ENCODE measurements at places on chromosomes 12 and 14.
A peak's percentile ranks its signal among the peaks of the same experiment; 100 is the strongest.

GRCh38 chr14:23115039-23115731 lies 3.9 kb downstream of the CEBPE start:
- DNase-seq, result peak; percentile 66

DNA sequence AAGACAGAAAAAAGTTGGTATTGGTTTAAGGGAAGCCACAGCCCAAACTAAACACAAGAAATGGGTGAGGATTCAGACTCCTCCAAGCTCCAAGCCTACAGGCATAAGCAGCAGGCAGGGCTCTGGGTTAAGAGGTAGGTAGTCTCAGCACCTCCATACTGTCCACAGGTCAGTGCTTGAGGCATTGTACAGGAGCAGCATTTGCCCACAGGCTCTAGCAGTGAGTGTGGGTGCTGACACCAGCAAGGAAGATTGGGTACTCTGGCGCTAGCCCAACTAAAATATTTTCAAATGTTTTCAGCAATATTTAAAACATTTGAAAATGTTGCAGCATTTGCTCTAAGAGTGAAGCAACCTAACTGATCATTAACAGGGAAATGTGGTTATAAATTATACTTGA lies 33.1 kb downstream of the FERMT2 start:
- no peak for DNase-seq

DNA sequence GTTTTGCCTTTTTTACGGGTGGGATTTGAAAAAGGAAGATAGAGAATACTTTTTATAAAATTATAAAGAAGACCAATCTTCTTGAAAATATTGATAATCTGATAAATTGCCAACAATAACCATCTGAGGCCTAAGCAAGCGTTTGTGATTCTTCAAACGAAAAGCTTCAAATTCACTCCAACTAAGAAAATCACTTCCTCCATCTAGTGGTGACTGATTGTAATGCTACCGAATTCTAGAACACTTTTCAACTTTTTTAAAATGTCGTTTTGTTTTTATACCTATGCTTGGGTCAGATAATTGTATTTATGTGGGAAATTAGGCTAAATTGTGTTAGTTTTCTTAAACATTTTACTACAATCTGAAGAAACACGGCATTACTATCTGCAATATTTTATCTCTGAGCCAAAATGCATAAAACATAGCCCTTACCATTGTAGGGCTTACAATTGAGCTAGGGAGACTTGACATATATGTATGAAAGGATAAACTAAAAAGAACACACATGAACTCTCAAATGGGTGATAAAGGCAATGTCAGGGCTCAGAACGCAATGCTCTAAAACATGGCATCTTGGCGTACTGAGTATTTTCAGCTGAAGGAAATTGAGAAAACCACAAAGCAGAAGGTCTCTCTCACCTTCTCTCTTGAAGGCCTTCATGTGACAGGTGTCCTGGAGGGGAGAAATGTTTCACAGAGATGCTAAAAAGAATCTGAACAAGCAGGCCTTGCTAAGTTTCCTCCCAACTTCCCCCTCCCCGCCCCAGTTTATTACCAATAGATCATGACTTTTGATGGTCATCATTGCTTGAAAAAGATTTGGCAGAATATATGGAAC lies 36.8 kb upstream of the G2E3 start:
- peak; percentile 10 for DNase-seq

- DNase-seq, result no peak
Measured at GRCh38 chr12:109147954-109148353, 31.6 kb downstream of the ACACB start.

DNA sequence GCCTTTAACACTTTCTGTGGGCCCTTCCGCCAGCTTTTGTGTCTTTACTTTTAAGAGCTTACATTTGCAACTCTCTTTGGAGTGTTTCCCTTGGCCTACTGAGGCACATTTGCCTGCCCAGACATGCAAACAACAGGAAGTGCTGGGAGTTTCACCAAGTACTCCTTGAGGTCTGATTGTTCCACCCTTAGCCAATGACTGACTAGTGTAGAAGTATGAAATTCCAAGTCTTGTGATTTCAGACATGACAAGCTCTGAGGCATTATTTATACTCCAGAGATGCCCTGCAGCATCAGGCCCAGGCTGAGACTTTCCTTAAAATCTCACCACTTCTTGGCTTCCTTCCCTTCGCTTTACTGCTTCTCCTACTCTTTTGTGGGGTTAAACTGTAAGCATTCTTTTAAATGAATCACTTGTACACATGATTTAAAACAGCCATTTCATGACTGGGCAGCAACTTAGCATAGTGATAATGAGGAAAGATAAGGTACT lies 174.1 kb downstream of the SLC6A15 start:
- peak; percentile 71 for DNase-seq

Data from HFF-Myc (cell line).